Left ventricle myocardium inferior (tissue), 1 donor: ENCODE measurements at places on chromosomes 7 and 10.

DNA sequence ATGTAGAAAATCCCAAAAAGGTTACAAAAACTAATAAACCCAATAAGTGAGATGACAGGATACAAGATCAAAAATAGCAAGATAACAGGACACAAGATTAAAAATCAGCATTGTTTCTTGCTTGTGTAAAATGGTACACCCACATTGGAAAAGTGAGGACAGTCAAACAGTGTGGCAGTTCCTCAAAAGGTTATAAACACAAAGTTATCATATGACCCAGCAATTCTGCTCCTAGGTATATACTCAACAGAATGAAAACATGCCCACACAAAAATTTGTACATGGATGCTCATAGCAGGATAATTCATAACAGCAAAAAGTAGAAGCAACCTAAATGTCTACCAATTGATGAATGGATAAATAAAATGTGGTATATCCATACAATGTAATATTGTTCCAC lies 105.8 kb downstream of the ARMH3 start:
- DNase-seq, result no peak
- no peaks in the 10 kb centered on the region for H3K27me3 ChIP-seq
- peaks cover 65% of the 10 kb centered on the region for H3K36me3 ChIP-seq
- no peak overlapping the region for H3K27ac ChIP-seq
- H3K4me3 ChIP-seq, result no peak overlapping the region

- H3K27me3 ChIP-seq, result no peaks in the 10 kb centered on the region
- no peak for DNase-seq
Observed at GRCh38 chr7:5183155-5183554, 6.9 kb upstream of the WIPI2 start.

- H3K36me3 ChIP-seq, result no peaks in the 10 kb centered on the region
- peaks cover 45% of the 10 kb centered on the region for H3K27me3 ChIP-seq
Observed at GRCh38 chr10:47160261-47160908, 139.6 kb upstream of the GDF10 start.

DNA sequence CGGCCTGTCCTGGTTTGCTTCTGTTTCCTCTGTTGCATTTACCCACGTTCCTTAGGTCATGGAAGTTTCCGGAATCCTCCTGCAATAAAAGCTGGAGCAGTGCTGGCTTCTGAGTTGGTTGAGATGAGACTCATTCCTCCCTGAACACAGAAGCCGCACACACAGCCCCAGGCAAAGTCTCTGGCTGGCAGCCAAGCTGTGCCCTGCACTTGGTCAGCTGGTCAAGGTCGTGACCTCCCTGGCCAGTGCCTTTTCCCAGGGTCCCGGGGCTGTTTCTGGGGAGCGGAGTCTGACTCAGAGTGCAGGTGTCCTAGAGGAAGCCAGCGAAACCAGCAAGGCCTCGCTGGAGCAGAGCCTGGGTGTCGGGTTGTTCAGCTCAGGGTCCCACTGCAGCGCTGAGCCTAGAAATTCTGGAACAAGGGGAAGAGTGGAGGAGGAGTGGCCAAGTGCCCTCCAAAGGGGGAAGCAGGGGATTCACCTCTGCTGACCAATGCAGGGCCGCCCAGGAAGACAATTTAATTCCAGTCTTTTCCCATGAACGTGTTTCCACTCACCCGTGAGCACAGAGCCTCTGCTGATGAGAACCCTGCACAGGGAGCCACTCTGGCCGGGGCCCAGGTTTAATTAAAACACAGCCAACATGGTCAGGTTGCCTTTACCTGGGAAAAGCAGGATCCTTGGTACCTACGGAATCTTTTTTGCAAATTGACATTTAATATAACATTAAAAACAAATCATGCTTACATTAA lies 245.5 kb upstream of the PPP2R2D start:
- no peak overlapping the region for H3K4me3 ChIP-seq
- peaks cover 72% of the 10 kb centered on the region for H3K27me3 ChIP-seq
- no peaks in the 10 kb centered on the region for H3K4me1 ChIP-seq
- H3K27ac ChIP-seq, result no peak overlapping the region

DNA sequence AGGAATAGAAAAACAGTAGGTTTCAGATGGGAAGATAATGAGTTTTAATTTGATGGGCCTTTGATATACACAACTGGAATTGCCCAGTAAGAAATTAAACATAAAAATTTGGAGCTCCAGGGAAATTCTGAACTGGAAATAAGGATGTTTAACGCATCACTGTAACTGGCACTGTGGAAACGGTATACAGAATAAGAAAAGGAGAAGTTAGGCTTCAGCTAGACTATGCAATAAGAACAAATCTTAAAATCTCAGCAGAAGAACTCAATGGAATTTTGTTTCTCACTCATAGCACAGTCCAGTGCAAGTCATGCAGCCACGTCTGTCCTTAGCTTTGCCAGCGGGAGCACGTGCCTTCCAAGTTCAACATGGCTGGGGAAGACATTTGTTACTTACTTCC lies 52.9 kb upstream of the FGL2 start:
- H3K4me3 ChIP-seq, result no peak overlapping the region
- no peaks in the 10 kb centered on the region for H3K27me3 ChIP-seq
- DNase-seq, result no peak
- H3K4me1 ChIP-seq, result peaks cover 18% of the 10 kb centered on the region

GRCh38 chr10:70850097-70850496 lies 34.3 kb downstream of the SGPL1 start:
- peaks cover 41% of the 10 kb centered on the region for H3K36me3 ChIP-seq
- H3K27ac ChIP-seq, result no peak overlapping the region
- H3K4me3 ChIP-seq, result no peak overlapping the region
- H3K27me3 ChIP-seq, result no peaks in the 10 kb centered on the region
- no peak for DNase-seq
- peaks cover 17% of the 10 kb centered on the region for H3K4me1 ChIP-seq

GRCh38 chr7:33354201-33354600 lies 224.8 kb downstream of the BBS9 start:
- no peaks in the 10 kb centered on the region for H3K27me3 ChIP-seq
- no peak overlapping the region for H3K4me3 ChIP-seq
- DNase-seq, result no peak
- no peak overlapping the region for H3K27ac ChIP-seq
